ENCODE measurements at places on chromosomes 4 and X.
A peak's percentile ranks its signal among the peaks of the same experiment; 100 is the strongest.

GRCh38 chr4:188976644-188977115 is 837.4 kb downstream of the TRIML1 start:
- DNase-seq, result no peak

DNA sequence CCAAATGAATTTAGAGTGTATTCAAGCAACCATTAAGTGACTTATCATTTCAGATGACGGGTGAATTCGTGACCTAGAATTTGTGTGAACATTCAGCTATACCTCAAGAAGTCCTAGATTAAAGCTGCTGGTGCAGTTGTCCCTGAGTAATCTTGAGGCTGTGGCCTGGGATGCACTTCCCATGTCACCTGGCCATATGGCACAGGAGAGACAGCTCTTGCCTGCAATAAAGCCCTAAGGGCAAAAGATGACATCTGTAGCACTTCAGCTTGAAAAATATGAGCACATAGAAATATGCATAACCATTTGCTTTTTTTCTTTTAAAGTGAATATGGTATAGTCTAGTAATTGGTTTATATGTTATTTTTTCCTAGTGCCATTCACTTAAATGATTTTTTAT is 125.8 kb downstream of the FHDC1 start:
- DNase-seq, result no peak

- DNase-seq, result no peak
These were observed 3.0 kb downstream of the CISD2 start for GRCh38 chr4:102871772-102872171.

DNA sequence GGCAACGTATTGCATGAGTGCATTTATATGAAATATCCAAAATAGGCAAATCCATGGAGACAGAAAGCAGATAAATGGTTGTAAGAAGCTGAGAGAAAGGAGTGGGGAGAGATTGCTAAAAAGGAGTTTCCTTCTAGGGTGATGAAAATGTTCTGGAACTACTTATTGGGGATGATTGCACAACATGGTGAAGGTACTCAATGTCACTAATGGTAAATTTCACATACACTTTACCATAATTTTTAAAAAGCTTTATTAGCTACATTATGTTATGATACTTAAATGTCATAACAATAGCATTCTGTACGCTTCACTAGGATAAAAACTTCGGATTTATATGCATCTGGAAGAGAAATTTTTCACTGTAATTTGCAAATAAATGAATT is 56.7 kb upstream of the WDR19 start:
- no peak for DNase-seq

GRCh38 chr4:74942918-74943253 is 10.0 kb downstream of the PARM1 start:
- no peak for DNase-seq

- DNase-seq, result peak; percentile 32
These were observed 6.7 kb upstream of the WAS start for GRCh38 chrX:48676893-48677270.

- no peak for DNase-seq
These were observed 11.7 kb downstream of the CFAP97 start for GRCh38 chr4:185192059-185192458.

DNA sequence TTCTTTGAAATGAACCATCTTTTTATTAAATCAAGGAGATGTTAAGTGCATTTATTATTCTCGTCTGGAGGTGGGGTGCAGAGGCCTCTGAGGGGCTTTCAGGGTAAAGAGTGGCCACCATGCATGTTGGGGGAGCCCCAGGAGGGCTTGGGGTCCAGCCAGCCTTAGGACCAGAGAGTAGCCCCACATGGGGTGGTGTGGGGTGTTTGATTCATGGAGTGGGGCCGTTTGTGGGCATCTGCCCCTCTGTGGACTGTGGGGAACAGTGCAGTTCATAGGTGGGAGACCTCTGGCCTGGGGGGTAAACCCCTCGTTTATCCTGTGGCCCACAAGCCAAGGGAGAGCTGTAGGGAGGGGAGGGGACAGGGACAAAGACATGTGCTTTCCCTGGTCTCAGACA is 26.9 kb downstream of the HTRA3 start:
- peak; percentile 11 for DNase-seq

- DNase-seq, result no peak
These were observed 23.9 kb upstream of the APLN start for GRCh38 chrX:129678614-129679195.

DNA sequence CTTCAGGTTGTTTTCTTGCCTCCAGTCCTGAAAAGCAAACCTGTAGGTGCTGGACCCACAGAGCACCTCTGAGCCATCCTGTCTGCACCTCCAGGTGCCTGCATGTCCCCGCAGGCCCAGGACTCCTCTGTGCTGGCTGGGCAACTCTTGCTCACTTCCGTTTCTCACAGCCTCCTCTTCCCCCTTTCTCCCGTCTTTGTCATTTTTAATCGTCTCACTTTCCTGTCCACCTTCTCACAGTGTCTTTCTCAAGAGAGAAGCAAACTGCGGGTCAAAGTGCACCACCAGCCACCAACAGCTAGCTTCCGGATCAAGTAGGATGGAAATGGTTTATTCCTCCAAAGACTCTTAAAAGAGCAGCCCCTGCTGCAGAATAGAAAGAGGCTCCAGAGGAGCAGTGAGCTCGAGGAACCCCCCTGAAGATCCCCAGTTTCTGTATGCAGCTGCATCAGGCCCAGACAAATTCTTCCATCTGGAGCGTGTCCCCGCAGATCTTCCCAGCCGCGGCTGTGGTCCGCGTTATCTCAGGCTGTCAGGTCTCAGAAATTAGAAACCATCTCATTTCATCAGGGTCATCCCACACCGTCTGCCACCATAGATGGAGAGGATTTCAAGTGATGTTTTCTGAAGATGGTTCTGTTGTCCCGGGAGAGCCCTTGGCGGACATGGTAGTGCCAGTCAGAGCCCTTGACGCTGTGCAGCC is 87.7 kb downstream of the FHDC1 start:
- DNase-seq, result no peak

DNA sequence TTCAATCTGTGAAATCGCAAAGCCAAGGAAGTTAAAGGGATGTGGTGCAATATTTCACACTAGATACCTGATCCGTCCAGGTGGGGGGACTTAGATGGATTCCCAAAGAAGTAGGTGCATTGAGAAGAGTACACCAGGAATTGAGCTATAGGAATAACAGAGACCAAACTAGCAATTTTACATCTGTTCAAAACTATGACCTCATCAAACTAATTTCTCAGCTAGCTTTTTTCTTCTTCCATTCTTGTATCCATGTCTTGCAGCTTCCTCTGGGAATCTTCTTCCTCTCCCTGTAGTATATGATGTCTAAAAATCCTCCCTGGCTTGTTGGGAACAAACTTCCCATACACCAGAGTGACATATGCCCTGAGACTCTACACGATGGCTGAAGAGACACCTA is 51.0 kb upstream of the PTPN13 start:
- no peak for DNase-seq

- no peak for DNase-seq
These were observed 204.8 kb upstream of the NUDT6 start for GRCh38 chr4:123127218-123127617.

GRCh38 chr4:142345924-142346323 is 500.2 kb downstream of the INPP4B start:
- no peak for DNase-seq

DNA sequence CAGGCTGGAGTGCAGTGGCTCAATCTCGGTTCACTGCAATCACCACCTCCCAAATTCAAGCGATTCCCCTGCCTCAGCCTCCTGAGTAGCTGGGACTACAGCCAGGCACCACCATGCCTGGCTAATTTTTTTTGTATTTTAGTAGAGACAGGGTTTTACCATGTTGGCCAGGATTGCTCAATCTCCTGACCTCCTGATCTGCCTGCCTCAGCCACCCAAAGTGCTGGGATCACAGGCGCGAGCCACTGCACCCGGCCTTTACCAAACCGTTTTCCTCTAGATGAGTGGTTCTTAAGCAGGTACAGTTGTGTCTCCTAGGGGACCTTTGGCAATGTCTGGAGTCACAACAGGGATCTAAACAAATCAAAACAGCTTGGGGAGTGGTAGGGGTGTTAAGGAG is 11.6 kb downstream of the AMELX start:
- no peak for DNase-seq

DNA sequence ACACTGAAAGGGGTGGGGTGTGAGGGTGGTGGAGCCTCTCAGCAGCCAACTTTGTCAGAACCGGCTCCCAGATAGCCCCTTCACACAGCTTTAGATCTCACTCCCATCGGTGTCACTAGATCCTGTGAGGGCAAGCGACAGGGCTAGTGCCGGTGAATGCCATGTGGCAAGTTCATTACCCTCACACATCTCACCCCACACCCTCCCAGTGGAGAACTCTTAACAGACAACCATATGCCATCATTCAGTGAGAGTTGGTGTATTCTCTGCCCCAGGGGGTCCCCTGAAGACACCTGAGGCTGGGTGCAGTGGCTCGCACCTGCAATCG is 15.3 kb downstream of the SEPTIN6 start:
- no peak for DNase-seq

GRCh38 chr4:77911842-77912450 is 49.3 kb downstream of the MRPL1 start:
- no peak for DNase-seq
